H1 (cell line): ENCODE measurements at places on chromosomes 6 and 20.

DNA sequence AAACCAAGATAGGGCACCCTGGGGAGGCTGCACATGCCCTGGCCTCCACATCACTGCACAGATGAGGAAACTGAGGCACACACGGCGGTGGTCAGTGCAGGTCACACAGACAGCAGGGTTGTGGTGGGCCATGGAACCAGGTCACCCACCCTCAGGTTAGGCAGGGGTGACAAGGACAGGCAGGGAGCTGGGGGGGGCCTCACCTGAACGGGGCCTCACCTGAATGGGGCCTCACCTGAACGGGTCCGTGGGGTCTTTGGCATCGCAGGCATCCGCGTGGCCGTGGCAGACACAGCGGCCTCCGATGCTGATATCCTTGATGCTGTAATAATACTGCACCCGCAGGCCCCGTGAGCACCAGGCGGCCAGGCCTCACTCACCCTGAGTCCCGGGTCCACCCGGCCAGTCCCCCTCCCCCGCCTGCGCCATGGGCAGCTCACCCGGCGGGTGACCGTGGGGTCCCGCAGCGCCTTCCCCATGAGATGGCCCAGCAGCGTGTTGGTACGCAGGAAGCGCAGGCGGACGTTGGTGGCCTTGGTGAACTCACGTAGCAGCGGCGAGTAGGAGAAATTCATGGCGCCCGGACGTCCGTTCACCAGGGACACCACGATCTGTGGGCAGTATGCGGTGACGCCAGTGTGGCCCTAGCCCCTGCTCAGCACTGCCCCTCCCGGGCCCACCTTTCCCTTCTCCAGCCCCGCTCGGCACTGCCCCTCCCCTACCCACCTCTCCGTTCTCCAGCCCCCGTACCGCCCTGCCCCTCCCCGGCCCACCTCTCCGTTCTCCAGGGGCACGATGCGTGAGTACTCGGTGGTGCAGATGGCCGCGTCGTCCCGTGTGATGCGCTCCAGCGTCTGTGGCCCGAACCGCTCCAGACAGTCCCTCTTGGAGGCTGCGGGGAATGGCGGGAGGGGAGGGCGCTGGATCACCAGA, 15.4 kb downstream of the LAMA5 start:
- DNase-seq = no peak

DNA sequence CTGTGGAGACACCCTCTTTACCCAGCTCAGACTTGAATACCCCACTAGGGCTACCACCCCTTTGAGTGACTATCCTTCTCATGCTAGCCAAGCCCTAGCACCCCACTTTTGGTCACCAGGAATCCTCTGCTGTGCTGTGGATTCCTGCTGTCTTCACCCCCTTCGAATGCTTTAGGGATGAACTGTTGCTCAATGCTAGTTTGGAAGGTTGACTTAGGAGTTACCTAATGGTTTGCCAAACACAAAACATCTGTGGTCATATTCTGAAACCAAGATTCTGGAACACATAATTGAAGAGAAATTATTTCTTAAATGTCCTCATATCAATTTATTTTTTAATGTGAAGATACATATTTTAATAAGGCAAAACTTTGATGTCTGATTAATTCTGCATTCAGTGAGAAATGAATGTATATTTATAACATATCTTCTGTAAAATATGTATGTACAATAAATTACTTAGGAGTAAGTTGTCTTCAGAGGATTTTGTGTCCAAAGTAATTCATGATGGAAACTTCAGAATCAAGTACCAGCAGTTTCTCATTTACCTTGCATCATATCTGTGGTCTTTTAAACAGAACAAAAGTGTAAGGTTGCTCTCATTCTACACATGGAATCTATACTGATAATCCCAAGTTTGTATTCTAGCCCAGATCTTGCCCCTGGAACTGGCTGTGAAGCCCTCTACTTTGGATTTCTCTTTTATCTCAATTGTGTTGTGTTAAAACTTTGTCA, 46.9 kb downstream of the TMEM200A start:
- no peak for DNase-seq

DNA sequence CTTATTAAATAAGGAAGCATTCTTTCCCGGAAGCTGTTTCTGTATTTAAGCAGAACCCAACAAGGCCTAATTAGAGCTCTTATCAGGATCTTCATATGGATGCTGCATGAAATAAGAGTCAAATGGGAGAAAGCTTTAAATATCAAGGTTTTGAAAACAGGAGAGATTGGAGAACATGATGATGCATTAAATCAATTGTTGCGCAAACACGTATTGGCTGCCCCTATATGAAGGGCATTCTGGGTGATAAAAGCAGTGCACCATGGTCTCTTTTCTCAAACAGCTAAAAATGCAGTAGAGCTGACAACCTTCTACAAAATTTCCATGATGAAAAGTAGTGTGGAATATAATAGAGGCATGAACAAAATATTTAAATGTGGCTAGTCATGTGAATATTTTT, 98.9 kb downstream of the TBXT start:
- DNase-seq = no peak

- no peak for DNase-seq
These were observed 85.6 kb downstream of the SEL1L2 start for GRCh38 chr20:13904766-13905165.

DNA sequence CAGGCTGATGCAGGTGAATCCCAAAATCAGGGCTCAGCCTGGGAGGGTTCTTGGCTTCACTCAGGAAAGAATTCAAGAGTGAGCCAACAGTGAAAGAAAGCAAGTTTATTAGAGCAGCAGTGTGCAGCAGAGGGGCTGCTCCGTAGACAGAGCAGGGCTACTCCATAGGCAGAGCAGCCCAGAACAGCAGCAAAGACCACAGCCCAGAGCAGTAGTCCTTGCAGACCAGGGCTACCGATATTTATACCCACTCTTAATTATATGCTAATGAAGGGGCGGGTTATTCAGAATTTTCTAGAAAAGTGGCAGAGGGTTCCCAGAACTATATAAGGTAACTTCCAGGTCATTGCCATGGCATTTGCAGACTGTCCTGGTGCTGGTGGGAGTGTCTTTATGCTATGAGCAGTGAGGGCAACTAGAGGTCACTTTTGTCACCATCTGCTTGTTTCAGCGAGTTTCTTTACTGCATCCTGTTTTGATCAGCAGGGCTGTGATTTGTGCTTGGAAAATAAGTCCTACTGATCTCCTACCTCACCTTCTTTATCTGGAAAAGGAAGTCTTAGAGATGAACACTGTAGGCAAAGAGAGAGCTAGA, 39.8 kb upstream of the PTPN1 start:
- no peak for DNase-seq

DNA sequence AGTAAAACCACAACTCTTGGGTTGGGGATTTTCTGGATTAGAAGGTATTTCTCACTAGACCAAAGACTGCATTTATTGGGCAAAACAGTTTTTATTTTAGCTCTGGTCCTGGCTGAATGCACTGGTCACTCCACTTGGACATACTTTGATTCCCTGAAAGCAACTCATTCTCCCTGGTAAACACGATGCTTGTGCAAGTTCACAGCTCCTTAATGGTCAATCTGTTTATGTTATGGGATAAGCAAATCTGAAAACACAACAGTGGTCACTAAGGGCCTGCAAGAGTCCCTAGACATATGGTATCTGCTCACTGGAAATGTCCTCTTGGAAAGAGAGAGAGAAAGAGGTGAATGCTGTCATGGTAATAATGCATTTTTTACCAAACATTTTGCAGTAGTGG, 559.8 kb downstream of the CDH26 start:
- no peak for DNase-seq

GRCh38 chr6:13593720-13594119, 19.3 kb downstream of the SIRT5 start:
- DNase-seq = no peak

- no peak for DNase-seq
These were observed 71.6 kb downstream of the KIF6 start for GRCh38 chr6:39653612-39654011.

DNA sequence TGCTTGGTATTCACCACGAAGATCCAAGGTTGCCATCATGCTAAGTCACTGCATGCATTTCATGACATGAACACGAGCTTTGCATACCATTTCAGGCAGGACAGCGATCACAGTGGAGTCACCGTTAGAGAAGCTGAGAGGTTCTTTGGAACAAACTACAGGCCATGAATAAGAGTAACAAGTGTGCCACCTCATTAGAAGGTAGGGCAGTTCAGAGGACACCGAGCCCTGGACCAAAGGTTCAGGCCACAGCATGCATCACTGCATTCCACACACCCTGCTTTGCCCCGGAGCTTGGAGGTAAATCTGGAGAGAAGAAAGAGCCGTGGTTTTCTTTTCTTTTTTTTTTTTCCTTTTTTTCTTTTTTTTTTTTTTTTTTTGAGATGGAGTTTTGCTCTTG, 66.9 kb upstream of the CDH4 start:
- no peak for DNase-seq

GRCh38 chr6:5215799-5216198, 45.0 kb downstream of the LYRM4 start:
- no peak for DNase-seq

GRCh38 chr6:106608080-106608668, 21.1 kb downstream of the RTN4IP1 start:
- DNase-seq = no peak

GRCh38 chr6:32943864-32944649, 3.2 kb upstream of the HLA-DMB start:
- DNase-seq = no peak

DNA sequence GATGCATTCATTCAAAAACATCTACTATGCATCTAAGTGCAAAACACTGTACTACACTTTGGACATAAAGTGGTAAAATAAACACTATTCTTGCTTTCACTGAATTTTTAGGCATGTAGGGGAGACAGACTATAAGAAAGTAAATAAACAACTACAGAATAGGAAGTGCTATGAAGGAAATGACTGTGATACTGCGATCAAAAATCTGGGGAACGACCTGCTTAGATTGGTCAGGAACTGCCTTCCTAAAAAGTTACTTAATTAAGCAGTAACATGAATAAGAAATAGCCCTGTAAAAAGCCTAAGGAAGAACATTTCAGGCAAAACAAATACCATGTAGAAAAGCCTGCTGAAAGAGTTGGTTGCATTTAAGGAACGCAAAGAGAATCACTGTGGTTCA, 50.6 kb downstream of the HACE1 start:
- no peak for DNase-seq

DNA sequence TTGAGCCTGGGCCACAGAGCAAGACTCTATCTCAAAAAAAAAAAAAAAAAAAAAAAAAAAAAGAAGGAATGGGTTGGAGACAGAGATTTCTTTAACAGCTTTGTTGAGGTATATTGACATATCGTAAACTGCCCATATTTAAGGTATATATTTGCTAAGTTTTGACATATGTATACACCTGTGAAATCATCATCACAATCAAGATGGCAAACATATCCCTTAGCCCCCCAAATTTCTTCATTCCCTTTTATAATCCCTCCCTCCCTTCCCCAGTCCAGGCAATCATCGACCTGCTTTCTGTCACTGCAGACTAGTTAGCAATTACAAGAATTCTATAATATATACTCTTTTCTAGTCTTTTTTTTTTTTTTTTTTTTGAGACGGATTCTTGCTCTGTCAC, 29.0 kb downstream of the SERPINB1 start:
- DNase-seq = no peak

DNA sequence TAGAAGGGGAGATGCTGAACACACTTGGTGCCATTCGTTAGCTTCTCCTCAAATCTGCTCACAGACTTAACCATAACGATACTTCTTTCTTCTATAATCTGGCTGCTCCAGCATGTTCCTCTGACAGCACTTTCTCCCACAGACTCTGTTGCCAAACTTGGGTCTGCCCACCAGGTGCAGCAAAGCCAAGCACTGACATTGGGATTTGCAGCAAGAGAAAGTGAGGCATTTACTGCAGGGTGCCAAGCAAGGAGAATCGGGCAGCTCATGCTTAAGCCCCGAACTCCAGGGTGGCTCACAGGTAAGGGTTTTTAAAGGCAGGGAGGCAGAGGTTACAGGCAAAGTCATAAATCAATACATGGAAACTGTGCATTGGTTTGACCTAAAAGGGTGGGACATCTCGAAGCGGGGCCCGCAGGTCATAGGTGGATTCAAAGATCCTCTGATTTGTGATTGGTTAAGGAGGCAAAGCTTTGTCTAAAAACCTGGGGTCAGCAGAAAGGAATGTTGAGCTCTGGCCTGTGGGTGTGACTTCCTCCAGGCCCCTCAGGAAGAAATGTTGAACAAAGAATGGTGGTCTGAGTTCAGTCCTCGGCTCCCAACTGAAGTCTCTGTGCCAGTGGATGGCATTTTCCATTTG, 25.1 kb upstream of the PNPLA1 start:
- DNase-seq = peak; percentile 63

GRCh38 chr6:77857421-77857820, 204.6 kb downstream of the MEI4 start:
- DNase-seq = no peak

GRCh38 chr6:143160439-143161220, 99.9 kb downstream of the AIG1 start:
- no peak for DNase-seq

- DNase-seq = no peak
These were observed 25.0 kb upstream of the NELFCD start for GRCh38 chr20:58956078-58956477.

GRCh38 chr20:38166703-38167233, 1.7 kb upstream of the TGM2 start:
- DNase-seq = no peak

DNA sequence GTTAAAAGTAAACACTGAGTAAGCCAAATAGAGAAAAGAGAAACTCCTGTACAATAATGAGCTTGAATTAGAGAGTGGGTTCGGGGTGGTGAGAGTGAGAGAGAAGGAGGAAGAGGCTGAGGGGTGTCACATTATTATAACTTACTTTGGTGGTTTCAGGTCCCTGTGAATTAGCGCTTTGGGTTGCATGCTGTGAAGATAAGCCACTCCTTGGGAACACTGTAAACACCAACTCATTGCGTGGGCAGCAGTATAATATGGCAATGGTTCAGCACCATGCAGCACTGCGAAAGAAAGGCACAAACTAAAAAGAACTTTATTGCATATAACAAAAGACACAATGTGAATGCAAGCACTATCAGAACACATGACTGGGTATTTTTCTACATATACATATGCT, 26.9 kb downstream of the MAP3K7 start:
- DNase-seq = no peak

DNA sequence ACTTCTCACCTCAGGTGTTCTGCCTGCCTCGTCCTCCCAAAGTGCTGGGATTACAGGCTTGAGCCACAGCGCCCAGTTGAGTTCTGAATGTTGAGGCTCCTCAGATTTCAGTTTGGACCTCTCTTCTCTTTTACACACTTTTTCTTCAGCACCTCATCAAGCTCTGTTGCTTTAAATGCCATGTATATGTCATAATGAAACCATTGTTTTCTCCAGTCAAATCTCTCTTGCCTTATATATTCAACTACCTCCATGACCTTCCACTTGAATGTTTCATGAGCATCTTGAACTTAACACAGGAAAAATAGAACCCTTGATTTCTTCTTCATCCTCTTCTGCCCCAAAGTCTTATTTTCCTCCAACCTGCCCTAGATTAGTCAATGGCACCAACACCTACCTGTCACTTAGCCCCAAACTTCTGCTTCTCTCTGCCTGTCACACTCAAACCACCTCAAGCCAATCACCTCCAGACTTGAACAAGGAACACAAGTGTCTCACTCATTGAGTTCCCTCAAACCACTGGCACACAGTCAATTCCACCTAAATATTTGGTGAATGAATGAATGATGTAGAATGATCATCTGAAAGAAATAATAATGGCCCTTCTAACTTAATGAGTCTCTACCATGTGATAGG, 161.0 kb upstream of the SGK1 start:
- no peak for DNase-seq
